ENCODE measurements at places on chromosomes 11 and 22.

DNA sequence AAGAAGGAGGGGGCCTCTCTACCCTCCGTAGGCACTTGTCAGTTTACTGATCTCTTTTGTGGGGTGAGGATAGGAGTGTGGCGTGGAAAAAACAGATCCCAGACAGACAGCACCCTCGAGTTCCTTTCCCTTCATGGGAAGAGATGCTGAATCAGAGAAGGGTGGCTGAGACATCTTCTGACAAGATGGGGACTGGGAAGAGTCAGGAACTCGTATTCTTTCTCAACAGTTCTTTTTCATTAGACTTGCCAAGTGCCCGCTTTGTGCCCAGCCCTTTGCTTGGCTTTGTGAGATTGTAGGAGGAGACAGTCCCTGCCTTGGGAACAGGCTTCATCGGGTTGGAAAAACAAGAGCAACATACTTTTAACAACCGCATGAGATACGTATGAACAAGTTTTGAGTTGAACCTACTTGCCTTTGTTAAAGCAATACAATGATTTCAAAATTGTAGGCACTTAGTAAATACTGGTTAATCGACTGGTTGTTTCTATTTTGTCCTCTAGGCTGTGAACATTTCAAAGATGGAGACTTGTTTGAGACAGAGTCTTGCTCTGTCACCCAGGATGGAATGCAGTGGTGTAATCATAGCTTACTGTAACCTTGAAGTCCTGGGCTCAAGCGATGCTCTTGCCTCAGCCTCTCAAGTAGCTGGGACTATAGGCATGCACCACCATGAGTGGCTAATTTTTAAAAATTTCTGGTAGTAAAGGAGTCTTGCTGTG lies 1.1 kb downstream of the RRM1 start:
- DNase-seq: peak; percentile 3

GRCh38 chr11:313787-314553 lies at the start of gene IFITM1:
IFITM1 (plus strand) TSS chr11:314040; CDS start chr11:314171, 131 bp downstream.
- DNase-seq: no peak

DNA sequence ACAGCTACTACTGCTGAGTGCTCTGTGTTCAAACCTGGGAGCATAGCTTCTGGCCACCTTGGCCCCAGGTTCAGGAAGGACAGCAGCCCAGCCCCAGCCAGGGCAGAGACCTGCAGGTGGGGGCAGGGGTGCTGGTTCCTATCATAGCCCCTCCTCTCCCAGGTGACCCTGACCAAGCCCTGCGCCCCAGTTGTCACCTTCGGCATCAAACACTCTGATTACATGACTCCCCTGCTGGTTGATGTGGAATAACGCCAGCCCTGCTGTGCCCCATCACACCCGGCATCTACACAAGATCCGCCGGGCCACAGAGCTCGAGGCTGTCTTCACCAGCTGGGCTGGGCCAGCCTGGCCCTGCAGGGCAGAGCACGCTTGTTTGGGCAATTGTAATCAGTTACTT lies 6.9 kb downstream of the SCGB1C1 start:
- DNase-seq: no peak

- no peak for DNase-seq
These were observed 102.3 kb upstream of the CD44 start for GRCh38 chr11:35036639-35037038.

GRCh38 chr11:47768101-47768612 lies 1.0 kb upstream of the FNBP4 start:
- DNase-seq: peak; percentile 69

DNA sequence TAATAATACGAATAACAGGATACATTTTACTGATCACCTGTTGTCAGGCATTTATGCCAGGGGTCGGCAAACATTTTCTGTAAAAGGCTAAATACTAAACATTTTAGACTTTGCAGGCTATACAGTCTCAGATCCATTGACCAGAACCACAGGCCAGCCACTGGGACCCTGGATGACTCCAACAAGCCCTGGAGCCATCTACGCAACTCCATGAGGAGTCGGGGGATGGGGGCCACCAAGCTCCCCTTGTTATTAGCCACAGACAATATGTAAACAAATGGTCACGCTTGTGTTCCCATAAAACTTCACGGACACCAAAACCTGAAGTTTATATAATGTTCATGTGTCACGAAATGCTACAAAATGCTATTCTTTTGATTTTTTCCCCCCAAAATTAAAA lies 54.4 kb upstream of the EMID1 start:
- no peak for DNase-seq

All from NCI-H774 (cell line).